ENCODE measurements at places on chromosomes 3 and 15.

DNA sequence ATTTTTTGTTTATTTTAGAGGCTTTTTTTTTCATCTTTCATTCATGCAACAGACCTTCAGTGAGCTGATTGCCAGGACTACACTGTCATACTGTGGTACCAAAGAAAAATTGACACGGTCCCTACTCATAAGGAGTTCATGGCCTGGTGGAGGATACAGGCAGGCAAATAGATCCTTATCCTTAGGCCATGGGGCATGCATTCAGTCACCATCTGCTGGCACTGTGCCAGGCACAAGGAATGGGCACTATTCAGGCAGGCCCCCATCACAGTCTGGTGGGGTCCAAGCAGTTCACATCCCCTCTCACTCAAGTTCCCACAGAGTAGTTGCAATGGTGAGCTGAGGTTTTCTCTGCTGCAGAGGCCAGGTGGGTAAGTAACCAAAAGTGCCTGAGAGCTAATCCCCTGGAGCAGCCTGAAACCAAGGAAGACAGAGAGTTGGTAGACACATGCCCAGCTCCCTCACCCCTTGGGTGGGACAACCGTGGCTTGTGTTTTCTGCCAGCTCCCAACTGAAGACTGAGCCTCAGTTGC, 17.3 kb downstream of the CISH start:
- no peak for DNase-seq

DNA sequence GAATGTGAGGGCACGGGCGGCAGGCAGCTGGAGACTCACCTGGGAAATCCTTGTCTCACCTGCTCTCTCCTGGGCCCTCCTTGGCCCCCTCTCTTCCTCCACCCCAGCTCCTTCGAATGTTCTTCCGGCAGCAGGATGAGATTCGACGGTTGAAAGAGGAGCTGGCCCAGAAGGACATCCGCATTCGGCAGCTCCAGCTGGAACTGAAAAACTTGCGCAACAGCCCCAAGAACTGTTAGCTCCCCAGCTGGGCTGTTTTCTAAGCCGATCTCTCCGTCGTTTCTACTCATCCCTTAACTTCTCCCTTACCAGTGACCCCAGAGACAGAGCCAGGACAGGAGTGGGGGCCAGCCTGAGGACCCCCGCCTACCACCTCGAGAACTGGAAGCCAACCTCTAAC, 95.0 kb downstream of the ANP32A start:
- DNase-seq: peak; percentile 67

- no peak for DNase-seq
Measured at GRCh38 chr15:47609693-47610092, 107.6 kb upstream of the SEMA6D start.

- no peak for DNase-seq
Measured at GRCh38 chr3:172224560-172225214, 185.3 kb downstream of the FNDC3B start.

GRCh38 chr3:189908646-189909045, 212.1 kb downstream of the P3H2 start:
- DNase-seq: no peak

- DNase-seq: no peak
Measured at GRCh38 chr3:188559856-188560255, 405.9 kb downstream of the LPP start.

DNA sequence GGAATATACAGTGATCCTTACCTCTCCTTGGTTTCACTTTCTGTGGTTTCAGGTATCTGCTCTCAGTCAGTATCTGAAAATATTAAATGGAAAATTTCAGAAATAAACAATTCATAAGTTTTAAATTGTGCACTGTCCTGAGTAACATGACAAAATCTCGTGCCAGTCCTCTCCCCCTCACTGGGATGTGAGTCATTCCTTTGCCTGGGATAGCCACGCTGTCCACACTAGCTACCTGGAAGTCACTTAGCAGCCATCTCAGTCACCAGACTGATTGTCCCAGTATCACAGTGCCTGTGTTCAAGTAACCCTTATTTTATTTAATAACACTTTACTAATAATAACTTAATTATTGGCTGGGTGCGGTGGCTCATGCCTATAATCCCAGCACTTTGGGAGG, 15.3 kb upstream of the KLHL25 start:
- no peak for DNase-seq

DNA sequence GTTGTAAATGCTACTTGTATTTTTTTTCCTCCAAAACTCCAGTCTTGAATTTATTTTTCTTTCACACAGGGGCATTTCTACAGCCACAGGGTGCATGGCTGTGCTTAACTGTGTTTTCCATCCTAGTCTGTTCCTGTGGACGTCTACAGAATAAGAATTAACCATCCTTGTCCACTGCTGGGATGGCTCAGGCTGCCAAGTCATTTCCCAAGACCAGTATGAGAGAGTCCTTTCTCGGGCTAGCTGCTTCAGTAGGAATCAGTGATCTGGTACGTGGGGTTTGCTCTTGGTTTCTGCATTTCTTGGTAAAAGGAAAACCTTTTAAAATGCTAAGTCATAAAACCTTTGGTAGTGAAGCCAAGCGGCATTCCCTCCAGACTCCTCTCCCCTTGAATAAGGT, 29.8 kb downstream of the CHDH start:
- DNase-seq: no peak

GRCh38 chr15:99427210-99427609, 138.6 kb upstream of the MEF2A start:
- DNase-seq: no peak

DNA sequence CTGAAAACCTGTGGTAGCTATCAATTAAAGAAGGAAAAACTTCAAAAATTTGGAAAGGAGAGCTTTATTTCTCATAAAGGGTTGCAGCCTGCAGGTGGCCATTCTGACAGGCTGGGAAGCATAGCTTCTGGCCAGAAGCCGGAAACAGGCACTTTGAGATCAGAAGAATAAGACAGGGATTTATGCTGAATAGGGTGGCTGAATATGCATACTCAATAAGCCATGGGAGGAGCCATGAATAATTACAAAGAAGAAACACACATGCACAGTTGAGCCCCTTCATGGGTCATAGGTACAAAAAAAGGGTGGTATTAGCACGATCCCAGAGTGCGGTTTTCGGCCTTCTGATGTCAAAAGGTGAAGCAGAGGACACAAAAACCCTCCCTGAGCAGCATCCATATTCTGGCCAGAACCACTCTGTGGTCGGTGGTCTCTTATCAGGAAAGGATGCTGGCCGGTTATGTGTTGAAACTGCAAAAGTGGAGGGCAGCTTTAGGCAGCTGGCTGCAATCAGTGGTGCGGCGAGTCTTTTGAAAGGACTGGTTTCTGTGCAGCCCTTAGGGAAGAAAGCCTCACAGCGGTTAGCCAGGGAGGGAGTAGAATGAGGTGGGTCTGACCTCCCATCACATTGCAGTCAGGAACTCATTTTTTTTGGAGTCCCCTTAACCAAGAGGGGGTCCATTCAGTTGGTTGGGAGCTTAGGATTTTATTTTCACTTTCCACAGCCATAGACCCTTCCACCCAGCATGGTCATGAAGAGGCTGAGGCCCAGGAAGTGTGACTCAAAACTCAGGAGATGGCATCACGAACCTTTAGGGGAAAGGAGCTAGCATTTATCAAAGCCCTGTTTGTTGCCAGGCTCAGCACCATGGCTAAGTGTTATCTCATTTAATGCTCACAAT, 34.7 kb upstream of the CCDC174 start:
- DNase-seq: no peak

DNA sequence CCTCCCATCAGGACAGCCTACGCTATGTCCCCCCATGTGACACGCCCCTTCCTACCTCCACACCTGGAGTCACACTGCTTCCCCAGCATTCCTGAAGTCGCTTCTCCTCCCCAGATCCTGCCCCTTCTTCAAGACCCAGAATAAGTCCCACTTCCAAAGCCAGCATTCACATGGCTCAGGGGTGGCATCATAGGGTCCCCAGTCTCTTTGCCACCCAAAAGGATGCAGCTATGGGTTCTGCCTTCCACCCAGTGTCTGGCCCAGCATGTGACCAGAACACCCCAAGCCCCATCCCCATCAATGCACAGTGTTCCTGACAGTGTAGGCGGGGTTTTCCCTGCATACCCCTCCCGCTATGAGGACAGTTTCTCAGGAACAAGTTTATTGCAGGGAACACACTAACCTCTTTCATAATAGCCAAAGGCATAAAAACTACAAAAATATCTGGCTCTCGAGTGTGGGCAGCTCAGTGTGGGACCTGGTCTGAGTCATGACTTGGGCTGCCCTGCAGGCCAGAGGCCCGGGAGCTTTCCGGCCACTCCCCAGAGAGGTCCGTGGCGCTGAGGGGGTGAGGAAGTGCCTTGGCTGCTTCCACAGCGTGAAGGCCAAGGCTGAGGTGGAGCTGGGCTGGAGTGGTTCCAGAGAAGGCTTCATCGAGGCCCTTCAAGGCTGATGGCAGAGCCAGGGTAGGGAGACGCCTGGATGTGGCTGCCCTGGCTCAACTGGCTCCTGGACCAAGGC, 5.8 kb downstream of the ISLR start:
- peak; percentile 35 for DNase-seq

- DNase-seq: no peak
Measured at GRCh38 chr3:3503411-3503810, 295.8 kb upstream of the LRRN1 start.

GRCh38 chr15:85489773-85490493, 109.5 kb downstream of the AKAP13 start:
- DNase-seq: no peak

GRCh38 chr15:35595656-35596055, 49.7 kb upstream of the DPH6 start:
- DNase-seq: no peak

DNA sequence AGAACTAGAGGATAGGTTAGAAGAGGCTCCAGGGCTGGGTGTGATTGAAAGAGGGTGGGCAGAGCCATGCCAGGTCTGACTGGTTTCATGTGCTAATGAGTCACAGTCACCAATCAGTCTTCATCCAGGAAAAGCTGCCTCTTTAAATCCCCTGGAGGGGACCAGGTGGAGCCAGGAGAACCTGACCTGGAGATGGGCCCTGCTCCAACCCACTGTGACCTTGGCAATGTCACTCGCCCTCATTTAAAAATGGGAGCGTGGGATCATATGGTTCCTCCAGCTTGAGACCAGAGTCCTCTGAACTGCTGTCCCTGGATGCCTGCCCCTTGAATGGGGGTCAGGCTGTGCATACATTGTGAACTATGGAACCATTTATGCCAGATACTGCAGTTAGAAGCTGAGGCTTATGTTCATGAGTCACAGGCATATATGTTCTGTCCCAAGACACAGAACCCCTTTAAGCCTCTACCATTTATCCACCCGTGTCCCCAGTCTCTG, 23.0 kb downstream of the HES1 start:
- DNase-seq: no peak

DNA sequence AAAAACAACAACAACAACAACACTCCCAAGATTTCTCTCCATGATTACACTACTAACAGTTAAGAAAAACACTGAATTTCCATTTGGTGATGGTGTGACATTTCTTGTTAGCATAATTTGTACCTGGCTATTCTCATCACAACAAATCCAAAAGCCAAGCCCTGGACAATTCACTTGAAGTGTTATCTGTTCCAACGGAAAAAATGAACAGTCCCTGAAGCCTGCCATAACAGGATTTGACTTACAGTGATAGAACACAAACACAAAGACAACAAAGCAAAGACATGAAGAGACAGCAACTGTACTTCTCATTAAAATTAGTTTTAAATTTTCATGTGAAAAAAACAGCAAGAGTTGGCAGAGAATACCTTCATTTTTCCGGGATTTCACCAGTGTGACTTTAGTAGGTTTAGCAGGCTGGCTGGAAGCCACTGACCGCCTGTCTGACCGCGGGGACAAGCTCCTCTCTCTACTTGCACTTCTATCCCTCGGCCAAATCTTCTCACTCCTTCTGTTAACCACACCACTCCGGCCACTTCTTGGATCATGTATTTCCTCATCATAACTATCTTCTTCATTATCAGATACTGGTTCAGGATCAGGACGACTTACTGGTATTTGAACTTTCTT, 56.3 kb downstream of the TJP1 start:
- DNase-seq: no peak

DNA sequence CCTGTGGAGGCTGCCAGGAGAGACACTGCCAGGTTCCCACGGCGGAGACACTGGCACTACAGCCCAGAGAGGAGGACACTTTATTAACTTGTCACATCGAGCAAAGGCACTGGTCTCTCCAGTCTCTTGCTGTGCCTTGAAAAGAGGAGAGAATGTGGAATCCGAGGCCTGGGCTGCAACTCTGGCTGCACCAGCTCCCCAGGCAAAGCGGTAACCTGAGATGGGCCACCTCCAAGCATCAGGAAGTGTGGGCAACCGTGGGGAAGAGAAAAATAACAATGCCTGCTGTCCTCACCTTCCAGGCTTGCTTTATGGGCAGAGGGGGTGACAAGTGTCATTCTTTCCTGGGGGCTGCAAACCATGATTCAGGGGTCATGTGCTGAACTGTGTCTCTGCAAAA, 91.6 kb upstream of the RGMA start:
- DNase-seq: no peak

GRCh38 chr3:18370672-18371071, 54.5 kb downstream of the SATB1 start:
- no peak for DNase-seq

- DNase-seq: no peak
Measured at GRCh38 chr3:47578119-47578632, 489 bp downstream of the CSPG5 start.

DNA sequence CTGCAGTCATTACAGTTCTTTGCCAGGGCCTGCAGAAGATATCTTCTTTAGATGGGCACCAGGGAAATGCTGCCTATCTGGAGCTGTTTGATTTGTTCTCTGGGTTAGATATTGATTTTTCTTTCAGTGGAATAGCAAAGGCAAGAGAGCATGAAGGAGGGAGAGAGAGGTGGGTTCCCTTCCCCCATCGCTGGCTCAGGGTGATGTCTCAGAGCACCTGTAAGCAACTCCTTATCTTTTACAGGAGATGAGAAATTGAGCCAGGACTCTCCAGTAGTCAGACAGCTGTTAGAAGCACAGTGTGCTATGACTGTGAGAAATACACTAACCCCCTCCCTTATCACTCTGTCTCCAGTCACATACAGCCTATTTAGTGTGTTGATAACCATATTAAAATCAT, 89.3 kb upstream of the SLC24A5 start:
- no peak for DNase-seq

- no peak for DNase-seq
Measured at GRCh38 chr3:174147798-174148197, 711.3 kb upstream of the NAALADL2 start.

DNA sequence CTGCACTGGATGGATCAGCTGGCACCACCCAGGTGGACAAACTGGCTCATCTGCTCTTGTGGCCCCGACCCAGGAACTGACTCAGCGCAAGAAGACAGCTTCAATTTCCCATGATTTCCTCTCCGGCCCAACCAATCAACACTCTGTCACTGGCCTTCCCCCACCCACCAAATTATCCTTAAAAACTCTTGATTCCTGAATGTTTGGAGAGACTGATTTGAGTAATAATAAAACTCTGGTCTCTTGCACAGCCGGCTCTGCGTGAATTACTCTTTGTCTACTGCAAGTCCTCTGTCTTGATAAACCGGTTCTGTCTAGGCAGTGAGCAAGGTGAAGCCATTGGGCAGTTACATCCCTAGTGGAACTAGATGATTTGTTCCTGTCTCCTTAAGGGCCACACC, 16.1 kb downstream of the BDH1 start:
- DNase-seq: no peak
